Esophagus mucosa (tissue), 1 donor: ENCODE measurements at places on chromosomes 16 and 17. TPM values are rescaled to one million over a fixed set of nuclear protein-coding genes. Genes with fewer than 3 reads are reported as not detected.

The ZFPM1 gene
- total RNA-seq = 3.2 TPM

The QRICH2 gene
- 1.6 TPM for total RNA-seq

The BRIP1 gene
- total RNA-seq = 3.9 TPM

The GRAP gene
- 1.00 TPM for total RNA-seq

The TCAP gene
- total RNA-seq = 0.40 TPM

The CSH2 gene
- total RNA-seq = not detected

The FN3K gene
- 3.2 TPM for total RNA-seq

The CDRT4 gene
- 4.7 TPM for total RNA-seq

The PRKAR1A gene
- total RNA-seq = 149 TPM

The CPHXL2 gene
- total RNA-seq = not detected

The FAM171A2 gene
- 1.1 TPM for total RNA-seq

The CYB5D1 gene
- 7.6 TPM for total RNA-seq

The SLC12A3 gene
- not detected for total RNA-seq

The CCR7 gene
- total RNA-seq = 0.48 TPM
